ENCODE measurements at places on chromosomes 6 and 20. TPM values are rescaled to one million over a fixed set of nuclear protein-coding genes. Genes with fewer than 3 reads are reported as not detected.

The SLC44A4 gene
- total RNA-seq, result 10.5 TPM

The CRYBG1 gene
- total RNA-seq, result 45.0 TPM

The HLA-G gene
- total RNA-seq, result 13.2 TPM

The GPR63 gene
- total RNA-seq, result 0.38 TPM

The HCRTR2 gene
- total RNA-seq, result not detected

The BPIFB2 gene
- total RNA-seq, result not detected

The PGC gene
- total RNA-seq, result not detected

The PTK7 gene
- total RNA-seq, result 53.2 TPM

The SLC22A2 gene
- not detected for total RNA-seq

The RFX6 gene
- not detected for total RNA-seq

The DNMT3B gene
- 0.79 TPM for total RNA-seq

The NRN1 gene
- total RNA-seq, result not detected

The PNPLA1 gene
- total RNA-seq, result 0.26 TPM

The FNDC1 gene
- total RNA-seq, result not detected

The ZNF391 gene
- 0.53 TPM for total RNA-seq

The IL17F gene
- not detected for total RNA-seq

The SLA2 gene
- total RNA-seq, result not detected

The BANF2 gene
- total RNA-seq, result not detected

The TAGAP gene
- under 0.01 TPM for total RNA-seq

The PRRT1 gene
- not detected for total RNA-seq

The TMC2 gene
- total RNA-seq, result not detected

The RIMS1 gene
- under 0.01 TPM for total RNA-seq

The BCAS4 gene
- total RNA-seq, result 5.5 TPM

The MPC1 gene
- total RNA-seq, result 40.5 TPM

The MUC21 gene
- total RNA-seq, result 0.53 TPM

The ABHD12 gene
- 33.0 TPM for total RNA-seq

The HLA-DRA gene
- total RNA-seq, result not detected

The FKBP1C gene
- not detected for total RNA-seq

The BNIP5 gene
- not detected for total RNA-seq
